Left ventricle myocardium inferior (tissue), 1 donor: ENCODE measurements at places on chromosomes 4 and X. TPM values are rescaled to one million over a fixed set of nuclear protein-coding genes. Genes with fewer than 3 reads are reported as not detected.

ERVMER34-1 gene
- 3.9 TPM for total RNA-seq

GAGE13 gene
- not detected for total RNA-seq

HSD17B11 gene
- total RNA-seq = 11.7 TPM

SPP1 gene
- total RNA-seq = 3.7 TPM

GSX2 gene
- total RNA-seq = not detected

SPANXN4 gene
- total RNA-seq = not detected

TRIML1 gene
- total RNA-seq = not detected

DNA sequence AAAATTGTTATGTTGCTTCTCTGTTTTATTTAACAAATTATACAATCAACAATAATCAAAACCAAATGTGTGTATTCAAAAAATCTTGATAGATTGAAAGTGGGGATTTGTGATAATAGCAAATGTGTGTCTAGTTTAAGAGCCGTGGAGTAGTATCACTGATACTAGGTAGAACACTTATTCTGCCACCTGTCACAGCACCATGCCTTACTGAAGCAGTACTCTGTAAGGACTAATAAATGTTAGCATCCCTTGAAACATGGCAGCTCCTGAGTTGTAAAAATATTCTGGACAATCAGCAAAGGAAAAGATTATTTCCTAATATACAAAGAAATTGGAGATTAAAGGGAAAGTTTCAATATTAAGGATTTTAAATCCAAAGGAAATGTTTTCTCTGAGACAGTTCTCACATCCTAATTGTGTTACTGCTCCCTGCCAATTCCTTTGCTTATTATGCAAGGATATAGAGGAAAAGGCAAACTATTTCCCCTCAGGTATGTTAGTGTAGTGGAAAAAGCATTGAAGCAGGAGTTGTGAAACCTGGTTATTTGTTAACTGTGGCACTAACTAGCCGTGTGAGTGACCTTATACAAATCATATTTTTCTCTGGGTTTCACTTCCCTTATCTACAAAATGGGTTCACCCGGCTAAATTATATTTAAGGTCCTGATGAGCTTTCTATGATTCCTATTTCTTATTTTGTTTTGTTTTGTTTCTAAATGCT lies 303.1 kb downstream of the ARHGAP24 start:
- DNase-seq = no peak

GRCh38 chrX:65971151-65971550 lies 68.7 kb downstream of the VSIG4 start:
- no peak for DNase-seq

- DNase-seq = no peak
Observed at GRCh38 chr4:28075401-28075956, 1214.8 kb downstream of the STIM2 start.

DNA sequence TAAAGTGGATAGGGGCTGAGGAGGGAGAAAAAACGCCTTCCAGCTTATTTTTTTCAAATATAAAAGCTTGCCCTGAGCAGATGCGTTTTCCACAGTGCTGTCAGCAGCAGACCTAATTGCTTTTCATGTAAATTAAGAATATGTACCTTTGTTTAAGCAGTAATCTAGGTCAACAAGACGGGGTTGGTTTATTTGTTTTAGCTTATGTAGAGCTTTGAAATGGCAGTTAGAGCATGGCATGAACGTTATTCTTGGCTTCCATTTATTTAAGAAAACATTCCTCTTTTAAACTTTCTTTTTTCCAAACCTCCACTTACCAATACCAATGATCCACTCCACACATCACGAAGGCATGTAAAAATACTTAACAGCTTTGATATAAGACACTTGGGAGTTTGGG lies 220.3 kb upstream of the TENM3 start:
- DNase-seq = no peak

GRCh38 chrX:87105131-87105530 lies 412.5 kb upstream of the KLHL4 start:
- no peak for DNase-seq

DNA sequence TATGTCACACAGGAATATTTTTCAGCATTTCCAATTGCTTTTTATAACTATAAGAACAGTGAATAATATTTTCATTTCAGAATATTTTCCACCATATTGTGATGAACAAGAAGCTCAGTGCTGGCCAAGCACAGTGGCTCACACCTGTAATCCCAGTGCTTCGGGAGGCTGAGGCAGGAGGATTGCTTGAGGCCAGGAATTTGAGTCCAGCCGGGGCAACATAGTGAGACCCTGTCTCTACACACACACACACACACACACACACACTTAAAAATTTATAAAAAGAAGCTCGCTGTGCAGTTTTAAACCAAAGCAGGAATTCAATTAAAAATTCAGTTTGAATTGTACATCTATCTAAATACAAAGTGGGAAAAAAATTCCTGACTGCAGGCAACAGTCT lies 3.2 kb downstream of the ZFYVE28 start:
- no peak for DNase-seq

- no peak for DNase-seq
Observed at GRCh38 chr4:7045961-7046921, 3.1 kb downstream of the TADA2B start.

GRCh38 chr4:124685851-124686250 lies 26.7 kb downstream of the ANKRD50 start:
- no peak for DNase-seq

GRCh38 chr4:5574386-5574785 lies 134.0 kb downstream of the EVC2 start:
- DNase-seq = no peak

- DNase-seq = no peak
Observed at GRCh38 chr4:185654311-185654710, 119.0 kb upstream of the PDLIM3 start.
